ENCODE measurements at places on chromosomes 4 and X.

- peak; percentile 9 for DNase-seq
Measured at GRCh38 chr4:100428051-100428450, 89.8 kb downstream of the EMCN start.

DNA sequence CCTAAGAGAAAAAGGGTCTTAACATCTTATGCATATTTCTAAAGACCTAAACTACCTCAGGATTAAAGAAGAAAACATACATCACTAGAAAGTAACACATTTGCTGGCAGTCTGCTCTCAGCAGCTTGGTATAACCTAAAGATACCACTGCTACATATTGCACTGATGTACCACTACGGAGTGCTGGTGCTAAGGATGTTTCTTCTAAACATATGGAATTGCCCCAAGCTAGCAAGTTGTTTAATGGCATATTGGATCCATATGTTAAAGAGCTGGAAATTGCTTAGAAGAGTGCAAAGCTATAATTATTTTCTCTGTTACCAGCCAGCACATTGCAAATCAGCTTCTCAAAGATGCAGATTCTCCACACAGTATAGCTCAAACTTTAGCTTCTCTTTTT, 436.5 kb upstream of the GALNTL6 start:
- no peak for DNase-seq

DNA sequence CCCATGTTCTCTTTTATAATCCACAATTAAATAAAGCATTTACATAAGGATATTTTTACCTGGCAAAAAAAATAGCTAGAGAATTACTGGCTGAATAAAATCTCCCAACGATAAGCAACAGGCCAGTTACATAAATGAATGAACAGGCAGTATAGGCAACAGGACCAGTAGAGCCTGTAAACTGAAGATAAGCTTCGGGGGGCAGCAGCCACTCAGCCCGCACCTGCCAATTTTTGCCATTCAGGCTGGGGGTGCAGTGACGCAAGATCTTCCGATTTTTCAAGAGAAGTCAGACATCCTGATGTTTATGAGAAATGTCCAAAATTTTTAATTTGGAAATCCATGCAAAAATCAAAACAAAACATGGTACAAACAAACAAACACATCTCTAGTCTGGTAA, 49.0 kb upstream of the CDKN2AIP start:
- DNase-seq, result no peak

- DNase-seq, result no peak
Measured at GRCh38 chr4:137678796-137679195, 146.5 kb upstream of the PCDH18 start.

- no peak for DNase-seq
Measured at GRCh38 chrX:120680090-120680489, 50.2 kb upstream of the C1GALT1C1 start.

All from AG04449 (cell line).